ENCODE measurements at places on chromosomes 13 and 19. TPM values are rescaled to one million over a fixed set of nuclear protein-coding genes. Genes with fewer than 3 reads are reported as not detected.

GRCh38 chr19:41535029-41535622 is 40.8 kb upstream of the CEACAM21 start:
- no peak for DNase-seq

GRCh38 chr19:57363688-57364181 is 384 bp downstream of the TRAPPC2B start:
- peak; percentile 17 for DNase-seq

DNA sequence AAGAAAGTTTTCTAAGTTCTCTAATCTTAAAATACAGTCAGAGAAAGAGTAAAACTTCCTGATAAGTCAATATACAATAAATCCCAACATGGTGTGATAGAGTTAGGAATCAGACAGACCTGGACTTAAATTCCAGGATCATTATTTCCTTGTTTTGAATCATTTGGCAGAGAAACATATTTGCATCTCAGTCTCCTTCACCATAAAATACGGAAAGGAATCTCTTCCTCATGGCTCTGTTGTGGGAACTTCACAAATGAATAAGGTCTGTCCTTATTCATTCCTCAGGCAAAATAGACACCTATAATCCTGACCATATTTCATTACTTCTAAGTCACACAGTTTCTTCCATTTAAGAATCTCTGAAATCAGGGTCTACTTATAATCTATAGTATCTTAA is 19.3 kb upstream of the SERP2 start:
- no peak for DNase-seq

DNA sequence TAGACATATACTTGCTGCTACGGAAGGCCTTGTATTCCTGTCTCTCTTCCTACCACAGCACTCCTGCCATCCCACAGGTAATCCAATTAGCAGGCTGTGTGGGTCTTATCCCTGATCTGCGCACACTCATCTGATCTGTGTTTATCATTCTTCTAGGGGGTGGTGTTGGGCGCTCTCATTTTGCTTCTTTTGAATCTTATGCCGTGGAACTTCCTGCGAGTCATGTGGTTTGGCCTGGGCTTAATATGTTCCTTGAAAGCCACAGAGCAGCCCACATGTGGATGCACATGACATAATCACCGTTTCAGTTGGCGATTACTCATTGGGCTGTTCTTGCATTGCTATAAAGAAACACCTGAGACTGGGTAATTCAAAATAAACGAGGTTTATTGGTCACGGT is 7.5 kb downstream of the RASA3 start:
- no peak for DNase-seq

DNA sequence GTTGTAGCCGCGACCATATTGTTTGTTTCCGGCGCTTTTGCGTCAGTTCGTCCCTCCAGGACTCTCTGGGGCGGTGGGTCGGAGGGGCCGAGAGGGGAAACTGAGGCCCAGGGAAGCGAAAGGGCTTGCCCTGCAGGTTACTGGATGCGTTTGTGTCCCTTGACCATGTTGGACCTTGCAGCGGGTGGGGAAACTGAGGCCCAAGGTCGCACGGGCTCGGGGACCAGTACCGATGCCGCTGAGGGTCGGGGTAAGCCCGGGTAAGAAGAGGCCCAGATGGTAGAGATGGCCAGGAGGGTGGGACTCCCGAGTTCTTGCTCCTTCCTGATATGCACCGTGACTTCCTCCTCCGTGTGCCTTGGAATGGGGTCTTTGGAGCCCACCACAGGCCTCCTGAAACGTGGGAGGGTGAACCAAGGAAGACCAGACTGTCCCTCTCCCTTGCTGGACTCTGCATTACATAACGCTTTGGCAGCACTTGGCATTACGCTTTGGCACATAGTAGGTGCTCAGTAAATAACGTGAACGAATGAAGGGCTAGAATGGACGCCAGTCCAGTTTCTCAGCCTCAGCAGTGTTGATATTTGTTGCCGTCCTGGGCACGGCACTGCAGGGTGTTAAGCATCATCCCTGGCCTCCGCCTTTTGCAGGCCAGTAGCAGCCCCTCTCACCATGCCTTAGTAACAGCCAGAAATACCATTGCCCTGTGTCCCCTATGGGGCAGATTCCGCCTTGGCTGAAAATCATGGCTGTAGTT is 743 bp downstream of the CHAF1A start:
- DNase-seq: no peak

DNA sequence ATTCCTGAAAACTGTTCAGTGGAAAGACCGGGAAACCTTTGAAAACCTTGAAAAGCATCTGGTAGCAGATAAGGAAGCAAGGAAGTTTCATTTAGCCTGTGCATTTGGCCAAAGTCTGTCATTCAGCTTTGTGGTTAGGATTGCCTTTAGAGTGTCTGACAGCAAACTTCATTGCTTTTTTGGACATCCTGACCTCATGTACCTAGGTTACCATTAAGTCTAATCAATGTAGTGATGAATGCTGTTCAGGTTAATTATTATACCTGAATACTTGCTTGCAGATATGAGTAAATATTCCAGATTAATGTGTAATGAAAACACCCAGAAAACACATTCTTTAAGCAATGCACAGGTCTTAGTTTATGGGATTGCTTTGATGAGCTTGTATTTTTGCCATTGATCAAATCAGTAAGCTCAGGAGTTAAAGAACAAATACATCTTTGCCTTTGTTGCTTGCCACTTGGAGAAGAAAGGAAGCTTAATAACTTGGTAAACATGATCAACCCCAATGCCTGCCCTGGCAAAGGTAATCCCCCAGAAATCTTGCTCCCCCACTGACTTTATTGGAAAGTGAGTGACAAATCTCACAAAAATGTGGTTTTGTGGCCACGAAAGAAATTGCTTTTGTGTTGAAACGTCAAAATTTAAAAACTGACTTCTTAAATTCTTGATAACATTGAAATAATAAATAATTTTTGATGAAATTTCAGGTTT is 87.4 kb downstream of the SLC15A1 start:
- DNase-seq: no peak

DNA sequence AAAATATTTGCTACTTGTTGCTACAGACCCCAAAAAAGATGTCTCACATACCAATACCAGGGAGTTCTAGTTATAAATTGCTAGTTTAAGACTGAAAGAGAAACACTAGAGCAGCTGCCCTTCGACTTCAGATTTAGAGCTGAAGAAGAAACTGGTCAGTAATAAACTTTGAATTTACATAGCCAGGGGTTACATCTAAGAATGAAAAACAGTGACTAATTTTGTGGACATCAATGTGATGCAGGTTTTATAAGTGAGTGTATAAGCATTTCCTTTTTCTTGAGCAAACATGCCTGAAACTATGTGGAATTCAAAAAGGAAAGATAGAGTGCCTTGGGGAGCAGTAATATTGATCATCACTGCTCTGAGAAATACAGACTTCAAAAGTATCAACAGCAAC is 724.9 kb upstream of the MIR17HG start:
- DNase-seq: no peak

- no peak for DNase-seq
Observed at GRCh38 chr13:105338773-105339172, 1196.7 kb downstream of the EFNB2 start.

GRCh38 chr13:47233734-47234133 is 336.9 kb upstream of the HTR2A start:
- DNase-seq: no peak

GRCh38 chr13:32737679-32738078 is 151.4 kb downstream of the PDS5B start:
- no peak for DNase-seq

DNA sequence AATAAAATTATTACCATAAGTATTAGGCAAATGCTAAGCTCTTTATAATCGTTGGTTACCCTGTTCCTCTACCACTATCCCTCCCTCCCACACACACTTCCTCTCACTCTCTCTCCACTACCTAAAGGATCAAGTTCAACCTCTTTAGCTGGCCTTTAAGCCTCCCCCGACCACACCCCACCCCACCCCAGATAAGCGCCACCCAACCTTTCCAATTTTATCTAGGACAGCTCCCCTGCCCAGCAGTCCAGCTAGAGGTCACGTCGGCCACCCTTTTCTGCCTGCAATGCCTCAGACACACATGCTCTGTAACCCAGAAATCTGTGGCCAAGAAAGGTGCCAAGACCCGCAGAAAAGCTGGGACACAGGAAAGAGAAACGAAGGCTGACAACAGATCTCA is 1.1 kb downstream of the LYPD4 start:
- no peak for DNase-seq

- DNase-seq: no peak
Observed at GRCh38 chr13:75393839-75394520, 88.0 kb downstream of the TBC1D4 start.

DNA sequence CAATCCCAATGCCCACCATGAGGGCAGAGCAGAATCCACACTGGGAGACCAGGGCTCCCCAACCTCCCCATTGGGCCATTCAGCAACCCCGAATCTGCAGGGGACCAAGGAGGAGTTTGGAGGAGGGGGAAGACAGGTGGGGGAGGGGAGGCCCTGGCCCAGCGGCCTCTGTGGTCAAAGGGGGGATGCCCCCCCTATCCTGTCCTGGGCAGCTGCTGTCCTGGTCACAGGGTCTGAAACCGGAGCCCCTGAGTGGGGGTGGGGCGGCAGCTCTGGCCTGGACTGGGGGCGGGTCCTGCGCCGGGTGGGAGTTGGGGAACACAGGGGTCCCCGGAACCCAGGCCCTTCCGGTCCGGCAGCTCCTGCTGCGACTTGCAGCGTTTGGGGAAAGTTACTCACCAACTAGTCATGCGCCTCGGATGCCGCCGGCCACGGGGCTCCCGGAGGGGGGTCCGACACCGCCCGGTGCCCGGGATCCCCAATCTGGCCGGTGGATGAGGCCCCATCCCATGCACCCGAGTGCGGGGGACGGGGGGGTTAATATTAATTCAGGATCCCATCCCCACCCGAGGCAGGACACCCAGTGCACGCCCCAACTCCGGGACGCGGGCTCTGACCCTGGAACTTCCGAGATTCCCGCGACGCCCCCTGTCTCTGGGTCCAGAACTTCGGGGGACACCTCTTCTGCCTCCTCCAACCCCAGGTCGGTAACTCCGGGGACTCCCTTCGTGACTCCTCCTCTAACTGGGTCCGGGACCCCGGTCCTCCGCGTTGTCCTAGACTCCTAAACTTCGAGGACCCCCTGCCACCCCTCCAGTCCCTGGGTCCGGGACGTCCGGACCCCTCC is 872 bp downstream of the HOMER3 start:
- DNase-seq: peak; percentile 41

- no peak for DNase-seq
Observed at GRCh38 chr19:2170987-2171348, 7.2 kb downstream of the DOT1L start.

Gene SOX1
- total RNA-seq: 1.7 TPM

Gene ADPRHL1
- 1.5 TPM for total RNA-seq

Gene TLE2
- 5.7 TPM for total RNA-seq

Gene ADGRE1
- total RNA-seq: not detected

Gene ZNF584
- 6.0 TPM for total RNA-seq
